ENCODE measurements at places on chromosomes 3 and 15.

DNA sequence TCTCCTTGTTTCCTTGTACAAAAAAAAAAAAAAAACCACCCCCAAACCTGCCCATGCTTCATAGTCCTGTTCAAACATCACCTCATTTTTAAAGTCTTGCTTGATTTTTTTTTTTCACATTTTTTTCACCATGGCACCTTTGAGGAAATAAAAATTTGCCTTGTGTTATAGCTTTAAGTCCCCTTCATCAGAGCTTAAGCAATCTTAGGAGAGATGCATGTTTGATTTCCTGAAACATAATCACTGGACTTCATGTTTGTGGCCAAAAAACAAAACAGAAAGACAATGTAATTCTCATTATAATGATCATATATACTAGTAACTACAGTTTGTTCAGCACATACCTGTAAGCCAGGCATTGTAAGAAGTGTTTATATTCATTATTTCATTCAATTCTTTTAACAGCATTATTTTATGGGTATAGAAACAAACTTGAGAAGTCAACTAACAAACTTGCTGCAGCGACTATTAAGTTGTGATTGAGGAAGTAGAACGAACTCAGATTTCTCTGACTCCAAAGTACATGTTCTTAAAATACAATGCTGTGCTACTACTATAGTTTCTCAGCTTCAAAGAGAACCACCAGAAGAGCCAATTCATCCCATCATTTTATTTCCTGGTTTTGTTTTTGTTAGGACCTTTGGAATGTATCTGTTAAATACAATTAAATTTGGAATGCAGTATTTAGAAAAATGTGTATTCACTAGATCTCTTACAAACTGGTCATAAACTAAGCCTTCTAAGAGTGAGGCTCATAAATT lies 203.8 kb downstream of the TCF12 start:
- no peak for DNase-seq

- DNase-seq = no peak
These were observed 99.9 kb upstream of the CCNL1 start for GRCh38 chr3:157259825-157260224.

DNA sequence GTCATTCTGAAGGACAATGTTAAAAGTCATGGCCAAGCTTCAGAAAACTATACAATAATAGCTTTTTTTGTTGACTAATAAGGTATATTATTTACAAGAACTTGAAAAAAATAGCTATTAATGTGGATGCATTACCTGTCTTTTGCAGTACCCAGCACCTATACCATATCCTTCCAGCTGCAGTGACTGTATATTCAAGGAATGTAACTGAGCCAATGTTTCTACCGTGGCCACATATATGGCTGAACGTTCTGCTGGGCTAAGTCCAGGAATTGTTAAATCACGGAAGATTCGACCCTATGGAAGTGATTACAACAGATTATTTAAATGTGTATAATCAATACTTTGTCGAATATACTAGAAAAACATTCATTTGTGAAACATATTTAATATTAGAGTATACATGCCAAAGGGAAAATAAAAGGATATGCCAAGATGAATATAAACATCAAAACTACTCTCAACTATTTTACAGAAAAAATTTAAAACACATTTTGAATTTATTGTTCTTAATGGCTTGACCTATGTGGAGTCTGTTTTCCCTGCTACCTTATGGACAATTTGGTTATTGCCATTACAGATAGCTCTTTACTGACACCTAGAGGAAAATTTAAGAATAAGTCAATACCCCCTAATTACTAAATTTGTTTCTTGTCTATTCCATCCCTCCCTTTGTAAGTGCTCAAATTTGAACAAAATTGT lies 17.6 kb downstream of the ACAD11 start:
- DNase-seq = peak; percentile 7

DNA sequence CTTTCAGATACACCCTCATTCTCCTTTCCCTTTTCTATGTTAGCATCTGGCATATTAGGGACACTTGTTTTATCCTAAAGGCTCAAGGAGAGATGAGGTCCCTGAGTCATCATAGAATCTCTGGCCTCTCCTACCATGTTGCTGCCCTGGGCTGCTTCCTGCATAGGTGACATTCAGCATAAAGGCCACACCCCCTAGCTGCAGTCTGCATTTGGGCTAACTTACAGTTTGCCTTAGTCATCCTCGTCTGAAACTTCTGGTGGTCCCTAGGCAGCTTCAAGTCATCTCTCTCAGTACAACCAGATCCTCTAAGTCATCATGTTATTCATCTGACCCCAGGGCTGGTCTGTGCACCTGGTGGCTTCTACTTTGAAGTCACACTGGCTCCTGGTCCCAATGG lies 982.7 kb upstream of the NR2F2 start:
- DNase-seq = no peak

GRCh38 chr15:98779463-98780071 lies 131.2 kb downstream of the IGF1R start:
- peak; percentile 78 for DNase-seq

GRCh38 chr3:14256561-14257342 lies 78.1 kb downstream of the LSM3 start:
- no peak for DNase-seq

GRCh38 chr3:34183611-34184340 lies 385.3 kb downstream of the PDCD6IP start:
- DNase-seq = no peak

- no peak for DNase-seq
These were observed 48.9 kb downstream of the CD200R1 start for GRCh38 chr3:112925969-112926368.

DNA sequence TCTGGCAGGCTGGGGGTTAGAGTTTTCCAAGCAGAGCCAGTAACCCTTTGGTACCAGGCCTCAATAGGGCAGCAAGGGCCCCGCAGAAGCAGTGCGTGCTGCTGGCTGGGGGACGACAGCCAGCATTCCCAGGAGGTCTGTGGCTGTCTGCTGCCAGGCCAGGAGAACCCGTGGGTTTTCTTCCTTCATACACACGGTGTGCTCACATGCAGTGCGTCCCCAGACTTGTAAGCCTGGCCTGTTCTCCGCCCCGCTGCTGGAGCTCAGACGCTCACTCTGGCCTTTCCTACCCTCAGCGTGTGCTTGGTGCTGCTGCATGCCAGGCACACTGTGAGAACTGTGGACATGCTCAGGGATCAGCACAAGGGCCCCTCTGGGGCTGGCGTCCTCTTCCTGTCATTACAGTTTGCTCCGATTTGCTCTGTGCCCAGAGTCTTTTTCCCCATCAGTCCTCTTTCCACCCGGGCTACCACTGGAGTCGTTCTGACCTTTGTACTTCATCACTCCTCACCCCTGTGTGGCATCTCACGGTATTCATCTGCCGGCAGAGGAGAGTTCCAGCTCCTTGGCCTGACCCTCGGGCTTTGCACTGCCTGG lies 149.5 kb downstream of the DNAJB8 start:
- DNase-seq = no peak

DNA sequence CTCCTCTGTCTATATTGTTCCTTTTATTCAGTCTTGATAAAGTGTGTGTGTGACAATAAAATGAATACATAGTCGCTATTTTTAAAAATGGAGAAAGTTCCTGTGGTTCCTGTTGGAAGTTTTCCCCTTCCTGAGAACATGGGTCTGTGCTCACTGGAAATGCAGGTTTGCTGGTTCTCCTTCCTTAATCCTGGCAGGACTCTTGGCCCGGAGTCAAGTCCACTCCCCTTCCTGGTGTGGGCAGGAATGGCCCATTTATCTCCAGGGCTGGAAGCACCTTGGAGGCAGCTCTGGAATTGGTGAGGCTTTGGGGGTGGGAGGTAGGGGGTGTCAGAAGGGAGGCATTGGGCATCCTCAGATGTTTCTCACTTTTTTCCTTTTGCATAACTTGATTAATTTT lies 30.1 kb downstream of the FOXL2 start:
- DNase-seq = no peak

GRCh38 chr15:94855018-94855408 lies 623.7 kb downstream of the MCTP2 start:
- DNase-seq = no peak

DNA sequence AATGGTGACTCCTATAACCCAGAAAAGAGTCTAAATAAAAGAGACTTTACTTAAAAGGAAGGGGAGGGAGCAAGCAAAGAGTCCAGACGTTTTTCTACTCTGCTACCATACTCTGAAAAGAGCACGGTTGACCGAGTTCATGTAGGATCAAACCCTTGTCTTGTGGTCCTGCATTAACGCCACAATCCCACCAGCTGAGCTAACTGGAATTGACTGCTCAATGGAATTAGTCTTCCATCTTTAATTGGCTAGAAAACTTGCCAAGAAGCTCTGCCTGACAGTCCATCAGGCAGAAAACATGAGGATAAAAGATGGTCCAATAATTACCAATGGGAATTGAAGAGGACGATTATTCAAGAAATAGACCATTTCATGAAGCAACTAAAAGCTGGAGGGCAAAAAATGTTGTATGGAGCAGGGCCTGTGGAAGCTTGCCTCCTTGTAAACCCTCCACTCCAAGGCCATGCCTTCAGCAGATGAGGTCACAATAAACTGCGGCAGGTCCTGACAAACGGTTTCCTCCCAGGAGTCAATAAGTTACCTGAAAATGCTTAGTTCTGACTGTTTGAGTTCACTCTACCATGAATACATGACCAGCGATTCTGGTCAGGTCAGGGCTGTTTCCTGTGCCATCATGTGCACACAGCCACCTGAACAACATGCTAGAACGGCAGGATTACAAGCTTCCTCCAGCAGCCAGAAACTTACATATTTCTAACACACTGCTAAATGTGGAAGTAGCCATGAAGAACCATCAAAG lies 35.6 kb upstream of the ARHGEF3 start:
- no peak for DNase-seq

GRCh38 chr3:45087155-45087554 lies 59.0 kb downstream of the CDCP1 start:
- no peak for DNase-seq

DNA sequence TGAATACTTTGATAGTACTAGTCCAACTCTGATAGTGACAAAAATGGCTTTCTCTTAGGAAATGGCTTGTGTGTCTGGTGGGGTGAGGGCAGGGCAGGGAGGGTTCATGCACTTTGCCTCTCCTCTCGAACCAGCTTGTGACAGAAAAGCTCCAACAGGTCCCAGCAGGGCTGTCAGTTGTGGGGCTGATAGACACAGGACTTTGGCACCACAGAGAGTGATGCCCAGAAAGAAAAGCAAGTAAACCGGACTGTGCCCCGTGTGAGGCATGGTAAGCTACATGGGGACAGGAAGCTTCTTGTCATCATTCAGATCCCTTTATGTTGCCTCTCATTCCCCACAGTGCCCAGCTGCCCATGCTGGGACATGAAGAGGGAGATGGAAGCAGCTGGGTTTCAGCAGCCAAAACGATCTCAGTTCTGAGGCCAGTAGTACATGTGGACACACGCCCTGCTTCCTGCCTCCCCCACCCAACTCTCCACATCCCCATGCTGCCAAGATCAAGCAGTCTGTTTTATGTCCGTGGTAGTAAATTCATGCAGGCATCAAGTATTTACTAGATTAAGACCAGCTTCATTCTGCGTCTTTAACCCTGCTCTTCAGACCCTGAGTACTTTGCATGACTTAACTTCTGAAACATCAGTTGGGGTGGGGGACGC lies 29.7 kb upstream of the LIPC start:
- no peak for DNase-seq

- no peak for DNase-seq
These were observed 22.3 kb downstream of the IFT80 start for GRCh38 chr3:160376681-160377080.

- DNase-seq = no peak
These were observed 848 bp upstream of the GOLGA8B start for GRCh38 chr15:34584330-34584668.

- no peak for DNase-seq
These were observed 261.4 kb downstream of the CTNNB1 start for GRCh38 chr3:41460736-41461135.

- no peak for DNase-seq
These were observed 8.4 kb downstream of the DNAJA4 start for GRCh38 chr15:78272776-78273175.

- peak; percentile 45 for DNase-seq
These were observed 56.1 kb downstream of the BFSP2 start for GRCh38 chr3:133455960-133456359.

GRCh38 chr15:52483707-52484106 lies 45.0 kb downstream of the MYO5A start:
- no peak for DNase-seq

DNA sequence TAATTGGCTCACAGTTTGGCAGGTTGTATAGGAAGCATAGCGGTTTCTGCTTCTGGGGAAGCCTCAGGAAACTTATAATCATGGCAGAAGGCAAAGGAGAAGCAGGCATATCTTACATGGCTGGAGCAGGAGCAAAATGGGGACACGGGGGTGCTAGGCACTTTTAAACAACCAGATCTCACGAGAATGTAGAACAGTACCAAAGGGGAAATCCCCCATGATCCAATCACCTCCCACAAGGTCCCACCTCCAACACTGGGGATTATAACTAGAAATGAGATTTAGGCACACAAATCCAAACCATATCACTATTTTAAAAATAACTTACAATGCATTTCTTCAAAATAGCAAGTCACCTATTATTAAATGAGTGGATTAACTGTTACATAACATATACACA lies 47.1 kb upstream of the ANKRD28 start:
- DNase-seq = no peak

DNA sequence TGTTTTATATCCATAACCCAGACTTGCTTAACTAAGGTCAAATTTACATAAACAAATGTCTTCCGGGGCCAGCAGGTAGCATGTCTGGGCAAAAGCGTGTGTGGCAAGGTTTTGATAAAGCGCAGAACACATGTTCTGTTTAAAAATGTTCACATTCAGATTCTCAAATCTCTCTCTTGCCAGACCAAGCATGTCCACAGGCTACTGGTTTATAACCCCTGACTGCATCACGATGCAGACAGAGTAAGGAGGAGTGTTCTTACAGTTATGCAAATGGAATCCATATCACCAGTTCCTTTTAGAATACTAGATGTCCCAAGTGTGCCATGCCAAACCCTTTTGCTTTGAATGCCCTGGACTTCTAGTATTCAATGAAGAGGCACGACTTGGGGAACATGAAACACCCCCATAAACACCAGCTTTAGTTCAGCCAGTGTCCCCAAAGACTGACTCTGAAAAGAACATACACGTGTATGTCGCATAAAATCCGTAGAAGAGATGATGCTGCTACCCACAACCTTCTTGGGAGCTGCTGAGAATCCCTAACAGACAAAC lies 412.0 kb downstream of the CNTN4 start:
- DNase-seq = no peak

DNA sequence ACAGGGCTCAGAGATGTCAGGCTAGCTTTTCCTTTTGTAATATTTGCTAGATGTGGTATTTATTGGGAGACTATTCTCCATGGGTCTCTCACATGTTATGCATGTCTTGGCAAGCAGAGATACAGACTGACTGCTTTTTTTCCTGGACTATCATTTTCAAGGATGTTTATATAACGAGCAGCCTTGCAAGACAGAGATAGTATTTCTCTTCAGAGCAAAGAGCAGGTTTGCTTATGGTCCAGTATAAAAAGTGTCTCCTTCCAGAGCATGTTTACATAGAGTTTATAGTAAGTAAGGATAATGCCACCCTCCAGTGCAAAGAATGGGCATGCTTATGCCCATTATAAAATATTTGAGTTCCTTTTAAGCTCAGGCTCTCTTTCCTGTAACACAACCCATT lies 24.6 kb downstream of the GTF2E1 start:
- DNase-seq = no peak
